ENCODE measurements at places on chromosomes 5 and 9.

- no peak for DNase-seq
These were observed 27.0 kb downstream of the POU4F3 start for GRCh38 chr5:146365618-146366017.

DNA sequence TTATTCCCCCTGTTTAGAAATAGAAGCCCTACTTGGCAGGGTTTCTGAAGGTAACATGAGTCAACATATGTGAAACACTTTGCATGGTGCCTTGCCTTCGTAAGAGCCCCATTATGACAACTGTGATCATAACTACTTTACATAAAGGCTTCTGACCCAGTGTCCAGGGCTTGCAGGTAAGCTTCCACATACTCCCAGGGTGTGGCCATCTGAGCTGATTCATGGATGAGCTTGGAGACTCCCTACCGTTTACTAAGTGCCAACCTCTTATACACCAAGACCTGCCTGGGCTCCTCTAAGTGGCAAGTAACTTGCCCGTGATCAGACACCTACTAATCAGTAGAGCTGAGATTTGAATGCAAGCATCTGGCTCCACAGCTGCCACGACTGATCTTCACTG lies 62.8 kb upstream of the C5orf58 start:
- no peak for DNase-seq

GRCh38 chr9:110298043-110298605 lies 39.5 kb downstream of the TXNDC8 start:
- no peak for DNase-seq

DNA sequence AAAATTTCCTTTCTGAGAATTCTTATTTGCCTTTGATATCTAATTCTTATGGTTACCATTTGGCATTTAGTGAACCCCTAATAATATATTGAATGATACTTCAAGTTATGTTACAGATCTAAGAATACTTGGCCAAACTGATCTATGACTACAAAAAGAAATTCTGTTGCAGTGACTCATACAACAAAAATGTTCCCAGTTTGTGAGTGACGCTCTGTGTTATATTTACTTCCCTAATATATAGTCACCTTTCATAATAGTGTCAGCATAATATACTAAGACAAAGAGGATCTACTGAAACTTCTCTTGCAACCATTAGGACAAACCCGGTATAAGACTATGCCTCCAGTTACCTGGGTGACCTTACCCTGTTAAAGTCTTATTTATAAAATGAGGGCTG lies 216.9 kb upstream of the TLX3 start:
- no peak for DNase-seq

- DNase-seq = no peak
These were observed 76.2 kb downstream of the TSPAN17 start for GRCh38 chr5:176723440-176723839.

DNA sequence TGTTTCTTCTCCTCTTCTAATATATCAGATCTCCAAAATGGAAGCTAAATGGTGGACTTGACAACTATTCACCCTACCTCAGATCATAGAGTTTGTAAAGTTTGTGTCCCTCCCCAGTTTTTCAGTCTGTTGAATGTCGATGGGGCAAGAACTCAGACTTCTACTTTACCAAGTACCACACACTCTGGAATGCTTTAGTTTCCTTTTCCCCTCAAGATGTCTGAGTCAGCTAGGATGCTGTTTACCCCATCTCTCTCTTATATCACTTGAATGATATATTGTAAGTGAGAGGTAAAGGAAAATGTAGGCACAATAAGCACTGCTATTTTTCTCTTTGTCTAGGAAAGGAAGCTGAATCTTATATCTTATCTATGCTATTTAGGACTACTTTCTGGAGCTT lies 25.9 kb upstream of the TAL2 start:
- DNase-seq = no peak

- no peak for DNase-seq
These were observed 6.9 kb upstream of the NR5A1 start for GRCh38 chr9:124514125-124514524.

GRCh38 chr5:157593052-157593757 lies 17.6 kb upstream of the ADAM19 start:
- no peak for DNase-seq

- no peak for DNase-seq
These were observed 7.3 kb downstream of the GRK6 start for GRCh38 chr5:177433658-177434217.

- no peak for DNase-seq
These were observed 51.2 kb downstream of the PARP8 start for GRCh38 chr5:50717651-50718050.

DNA sequence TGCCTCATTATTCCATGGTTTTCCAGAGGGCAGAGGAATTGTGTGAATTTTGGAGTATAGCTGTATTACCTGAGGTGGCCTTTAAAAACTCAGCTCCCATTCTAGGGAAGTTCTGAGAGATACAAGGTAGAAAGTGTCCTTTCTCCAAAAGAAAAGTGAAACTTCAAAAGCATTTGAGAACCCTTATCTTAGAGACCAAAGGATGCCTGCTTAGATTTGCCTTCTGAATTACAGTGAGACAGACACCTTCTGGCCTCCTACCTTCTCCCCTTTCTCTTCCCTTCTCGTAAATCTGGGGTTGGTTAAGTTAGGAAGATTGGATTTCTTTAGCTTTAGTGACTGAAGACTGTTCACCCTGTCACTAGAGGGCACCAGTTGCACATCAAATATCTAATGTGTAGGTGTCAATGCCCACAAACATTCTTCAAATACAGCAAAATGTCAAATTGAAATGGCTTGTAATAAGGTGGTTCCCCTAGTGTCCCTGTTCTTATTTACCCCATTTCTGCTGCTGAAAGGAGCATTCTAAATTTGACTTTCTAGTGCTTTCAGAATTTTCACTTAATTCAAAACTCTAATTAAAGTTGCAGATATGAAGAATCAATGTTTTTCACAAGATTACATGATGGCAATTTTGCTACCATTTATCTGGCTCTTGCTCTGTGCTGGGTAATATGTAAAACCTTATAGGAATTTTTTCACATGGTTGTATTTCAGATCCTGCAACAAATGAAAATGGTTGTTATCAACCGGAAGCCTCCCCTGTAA lies 46.7 kb downstream of the PRRC1 start:
- peak; percentile 4 for DNase-seq

DNA sequence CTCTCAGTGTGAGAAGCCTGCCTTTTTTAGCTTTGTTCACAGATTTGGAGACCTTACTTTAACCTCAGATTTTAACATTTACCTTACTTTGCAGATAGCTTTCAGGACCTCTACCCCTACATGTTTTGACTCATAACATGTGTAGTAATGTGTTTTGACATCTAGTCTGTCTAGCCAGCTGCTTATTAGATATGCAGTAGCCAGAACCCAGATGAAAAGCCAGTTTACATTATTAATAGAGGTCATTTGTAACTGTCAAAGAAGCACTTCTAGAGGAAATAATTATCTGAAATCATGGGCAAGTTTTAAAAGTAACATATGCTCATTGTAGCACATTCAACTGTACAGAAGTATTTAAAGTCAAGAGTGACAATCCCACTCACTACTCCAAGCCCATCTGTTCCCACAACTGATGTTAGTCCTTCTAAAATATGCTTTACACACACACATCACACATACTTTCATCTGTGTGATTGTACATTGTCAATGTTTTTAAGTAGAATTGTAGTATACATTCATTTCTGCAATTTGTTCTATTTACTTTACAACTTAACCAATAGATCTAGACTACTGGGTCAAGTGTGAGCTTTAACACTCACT lies 71.8 kb upstream of the NIPAL4 start:
- no peak for DNase-seq

DNA sequence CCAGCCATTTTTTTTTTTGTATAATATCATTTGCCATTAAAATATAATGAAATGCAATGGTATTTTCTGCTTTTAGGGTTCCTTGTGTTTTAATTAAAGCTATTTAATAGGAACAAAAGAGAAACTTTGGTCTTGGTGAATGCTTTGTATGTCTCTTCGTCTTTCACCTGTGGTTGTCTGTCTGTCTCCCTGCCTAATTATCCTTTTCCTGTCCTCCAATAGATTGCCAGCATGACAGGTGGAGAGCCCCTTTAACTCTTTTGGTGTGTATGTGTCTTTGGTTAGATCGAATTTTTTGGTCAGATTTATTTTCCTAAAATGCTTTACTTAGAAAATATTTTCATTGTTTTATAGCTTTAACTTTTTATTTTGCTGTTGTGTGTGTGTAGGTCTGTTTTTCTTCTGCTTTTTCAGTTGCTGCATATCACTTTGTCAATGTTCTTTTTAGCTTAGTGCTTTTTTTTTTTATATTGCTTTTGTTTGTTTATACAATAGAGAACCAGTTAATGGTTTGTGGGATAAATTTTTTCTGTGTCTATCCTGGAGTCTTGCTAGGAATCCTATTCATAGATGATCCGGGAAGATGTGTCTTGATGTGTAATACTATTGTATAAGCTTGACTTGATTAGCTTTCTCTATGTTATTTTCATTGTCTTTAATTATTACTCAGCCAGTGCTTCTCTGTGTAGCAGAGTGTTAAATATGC lies 8.6 kb downstream of the CHMP5 start:
- no peak for DNase-seq

- no peak for DNase-seq
These were observed 23.5 kb downstream of the GRAMD2B start for GRCh38 chr5:126446498-126447224.

DNA sequence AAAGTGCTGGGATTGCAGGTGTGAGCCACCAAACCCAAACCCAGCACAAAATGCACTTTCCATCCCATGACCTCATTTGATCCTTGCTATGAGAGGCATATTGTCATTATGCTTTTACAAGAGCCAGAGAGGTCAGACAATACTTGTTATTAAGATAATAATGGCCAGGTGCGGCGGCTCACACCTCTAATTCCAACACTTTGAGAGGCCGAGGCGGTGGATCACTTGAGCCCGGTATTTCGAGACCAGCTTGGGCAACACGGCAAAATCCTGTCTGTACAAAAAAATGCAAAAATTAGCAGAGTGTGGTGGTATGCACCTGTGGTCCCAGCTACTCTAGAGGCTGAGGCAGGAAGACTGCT lies 55.9 kb upstream of the IL17B start:
- DNase-seq = no peak

GRCh38 chr9:92164490-92164889 lies 49.3 kb upstream of the SPTLC1 start:
- DNase-seq = no peak

DNA sequence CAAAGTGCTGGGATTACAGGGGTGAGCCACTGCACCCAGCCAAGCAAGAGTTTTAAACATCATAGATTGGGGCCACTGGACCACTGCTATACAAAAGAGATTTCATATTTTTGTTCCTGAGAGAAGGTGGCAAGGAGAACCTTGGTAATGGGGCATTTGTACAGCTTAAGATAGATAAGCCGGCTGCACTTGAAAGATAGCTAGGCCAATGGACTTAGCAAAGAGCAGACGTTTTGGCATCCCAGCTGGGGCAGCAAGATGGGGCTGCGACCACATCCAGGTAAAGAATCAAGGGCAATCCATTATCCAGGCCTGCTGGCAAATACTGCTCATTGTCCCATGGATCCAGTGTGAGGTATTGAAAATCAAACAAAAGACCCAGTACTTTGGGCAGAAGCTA lies 3.9 kb upstream of the ISCA1 start:
- DNase-seq = no peak

- no peak for DNase-seq
These were observed 12.1 kb upstream of the DIPK1B start for GRCh38 chr9:136700304-136700703.

- no peak for DNase-seq
These were observed 32.6 kb downstream of the CD180 start for GRCh38 chr5:67163863-67164595.

DNA sequence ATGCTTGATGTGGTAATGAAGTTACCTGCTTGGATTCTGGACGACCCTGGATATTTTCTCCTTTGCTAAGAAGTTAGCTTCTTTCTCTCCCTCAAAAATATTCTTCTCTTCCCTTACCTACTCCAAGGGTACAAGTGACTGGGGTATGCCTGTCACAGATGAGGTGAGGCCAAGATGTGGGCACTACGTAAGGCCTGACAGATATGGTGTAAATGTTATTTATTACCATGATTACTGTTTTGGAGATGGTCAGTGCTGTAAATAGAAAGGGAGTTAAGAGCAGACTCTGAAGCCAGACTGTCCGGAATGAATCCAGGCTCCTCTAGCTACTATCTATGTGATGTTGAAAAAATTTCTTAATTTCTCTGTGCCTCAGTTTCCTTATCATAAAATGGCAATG lies 1.1 kb upstream of the KIAA1958 start:
- no peak for DNase-seq

DNA sequence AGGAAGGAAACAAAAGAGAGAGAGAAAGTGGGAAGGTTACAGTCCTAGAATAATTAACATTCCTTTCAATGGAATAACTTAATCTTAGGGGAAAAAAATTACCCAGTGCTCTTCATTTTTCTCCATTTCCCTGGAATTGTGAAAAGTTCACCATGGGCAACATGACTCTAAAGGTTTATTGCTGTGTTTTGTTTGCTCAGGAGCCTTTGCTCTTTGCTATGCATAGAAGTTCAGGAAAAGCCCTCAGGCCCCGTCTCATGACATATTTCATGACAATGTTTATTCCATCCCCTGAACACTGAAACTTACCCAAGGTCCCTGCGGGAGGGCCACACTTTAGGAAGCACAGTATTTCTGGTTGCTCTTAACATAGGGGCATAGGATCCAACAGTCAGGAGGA lies 9.8 kb upstream of the CTSL start:
- no peak for DNase-seq

GRCh38 chr5:100600298-100600994 lies 65.3 kb downstream of the FAM174A start:
- no peak for DNase-seq

DNA sequence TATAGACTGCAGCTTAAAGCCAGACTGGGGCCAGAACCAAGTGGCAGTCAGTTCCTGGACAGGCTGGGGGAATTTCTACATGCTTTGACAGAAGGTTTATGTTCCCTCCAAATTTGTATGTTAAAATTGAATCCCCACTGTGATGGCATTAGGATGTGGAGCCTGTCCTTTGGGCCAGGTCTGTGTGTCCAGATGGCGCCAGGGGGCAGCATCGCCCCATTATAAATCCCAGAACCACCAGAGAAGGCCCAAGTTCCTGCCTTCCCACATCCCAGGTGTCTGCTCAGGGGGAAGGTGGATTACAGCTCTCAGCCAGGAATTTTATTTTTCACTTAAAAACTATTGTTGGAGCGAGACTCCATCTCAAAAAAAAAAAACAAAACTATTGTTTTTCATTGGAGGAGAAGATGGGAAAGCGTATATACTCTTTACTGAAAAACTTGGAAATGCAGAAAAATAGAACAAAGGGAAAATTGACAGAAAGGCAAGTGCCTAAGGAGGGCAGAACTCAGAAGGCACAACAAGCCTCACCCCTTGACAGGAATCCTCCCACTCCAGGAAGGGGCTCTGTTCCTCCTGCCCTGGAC lies 5.0 kb downstream of the IL3 start:
- no peak for DNase-seq

DNA sequence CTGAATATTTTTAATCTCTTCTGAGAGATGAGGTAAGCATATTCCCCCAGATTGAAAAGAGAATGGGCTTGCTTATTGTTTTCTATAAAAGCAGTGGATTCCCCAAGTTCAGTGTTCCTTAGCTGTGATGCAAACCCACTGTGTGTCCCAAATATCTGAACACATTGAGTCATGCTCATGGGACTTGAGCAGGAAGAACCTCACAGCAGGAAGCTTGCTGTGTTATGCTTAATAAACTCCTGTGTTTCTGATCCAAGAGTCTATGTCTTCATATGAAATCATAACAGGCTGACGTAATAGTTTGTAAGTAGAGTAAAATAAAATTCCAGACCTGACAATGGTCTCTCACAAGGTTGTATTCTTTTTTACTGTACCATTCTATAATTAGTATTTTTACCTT lies 24.8 kb upstream of the LOX start:
- no peak for DNase-seq

GRCh38 chr9:36194326-36195000 lies 3.7 kb downstream of the CLTA start:
- DNase-seq = no peak
